Activated CD4-positive, alpha-beta T cell treated with anti-CD3 and anti-CD28 coated beads, Interleukin-2, Interleukin-6, amounts not matched to agents 100 ng/mL and 50 ng/mL, durations not matched to agents 16 hours and 8 hours (primary cell): ENCODE measurements at places on chromosomes 6 and 20.

- DNase-seq = peak; percentile 15
These were observed 926 bp downstream of the MYLIP start for GRCh38 chr6:16129623-16130401.

DNA sequence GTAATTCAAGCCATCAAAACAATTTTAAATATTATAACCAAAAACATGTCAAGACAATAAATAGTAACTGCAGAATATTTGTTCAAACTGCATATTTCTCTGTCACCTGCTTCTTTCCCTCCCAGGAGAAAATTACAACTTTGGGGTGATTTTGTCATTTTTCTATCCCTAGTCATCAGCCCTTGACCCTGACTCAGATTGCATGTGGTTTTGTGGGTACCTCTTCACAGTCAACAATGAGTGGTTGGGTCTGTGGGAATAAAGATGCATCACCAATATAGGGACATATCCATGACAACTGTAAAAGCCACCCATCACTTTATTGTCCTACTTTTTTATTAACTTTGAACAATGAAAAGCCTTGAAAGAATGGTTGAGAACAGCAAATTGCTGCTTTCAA lies 7.3 kb downstream of the COL10A1 start:
- DNase-seq = peak; percentile 39

GRCh38 chr20:34129518-34130162 lies 17.6 kb upstream of the EIF2S2 start:
- DNase-seq = peak; percentile 82

DNA sequence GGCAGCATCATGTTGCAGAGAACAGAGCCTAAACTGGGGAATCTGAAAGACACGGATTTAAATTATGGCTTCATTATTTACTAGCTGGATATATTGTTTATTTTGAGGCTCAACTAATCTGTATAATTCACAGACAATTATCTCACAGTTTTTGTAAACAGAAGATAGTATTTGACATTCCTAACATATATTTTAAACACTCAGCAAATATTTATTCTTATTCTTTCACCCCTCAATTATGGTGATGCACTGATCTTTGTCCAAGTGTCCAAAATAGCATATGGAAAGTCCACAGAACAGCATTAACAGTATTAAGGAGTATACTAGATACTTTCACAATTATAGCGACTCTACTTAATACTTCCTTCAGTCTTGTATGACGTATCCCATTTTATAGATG lies 257.0 kb downstream of the ADGRG6 start:
- no peak for DNase-seq

GRCh38 chr6:18016133-18016532 lies 28.7 kb upstream of the KIF13A start:
- DNase-seq = no peak

- no peak for DNase-seq
These were observed 23.2 kb downstream of the DIDO1 start for GRCh38 chr20:62902926-62903615.
